ENCODE measurements at places on chromosomes 12 and 14.

- DNase-seq = no peak
Measured at GRCh38 chr14:60051721-60052221, 40.0 kb upstream of the PCNX4 start.

DNA sequence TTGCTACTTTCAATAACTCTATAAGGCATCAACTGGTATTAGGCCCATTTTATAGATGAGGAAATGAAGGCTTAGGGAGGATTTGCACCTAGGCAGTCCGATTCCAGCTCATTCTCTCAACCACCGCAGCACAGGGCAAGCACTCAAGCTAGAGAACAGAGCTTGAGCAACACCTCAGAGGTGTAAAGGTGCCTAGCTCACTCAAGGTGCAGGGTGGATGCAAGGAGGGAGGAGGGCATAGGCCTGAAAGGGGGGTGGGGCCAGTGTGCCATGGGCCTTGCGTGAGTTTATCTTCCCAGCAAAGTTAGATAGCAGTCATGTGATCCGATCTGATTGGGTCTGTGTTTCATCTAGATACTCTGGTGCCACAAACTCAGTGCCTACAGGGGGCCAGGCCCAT, 10.2 kb upstream of the EMP1 start:
- DNase-seq = no peak

- no peak for DNase-seq
Measured at GRCh38 chr14:38549564-38549963, 293.7 kb upstream of the CLEC14A start.

- no peak for DNase-seq
Measured at GRCh38 chr12:102478405-102479098, 1.8 kb downstream of the IGF1 start.

GRCh38 chr14:72559202-72559601, 334.7 kb downstream of the DPF3 start:
- no peak for DNase-seq

GRCh38 chr12:59710004-59710628, 114.3 kb downstream of the SLC16A7 start:
- DNase-seq = no peak

DNA sequence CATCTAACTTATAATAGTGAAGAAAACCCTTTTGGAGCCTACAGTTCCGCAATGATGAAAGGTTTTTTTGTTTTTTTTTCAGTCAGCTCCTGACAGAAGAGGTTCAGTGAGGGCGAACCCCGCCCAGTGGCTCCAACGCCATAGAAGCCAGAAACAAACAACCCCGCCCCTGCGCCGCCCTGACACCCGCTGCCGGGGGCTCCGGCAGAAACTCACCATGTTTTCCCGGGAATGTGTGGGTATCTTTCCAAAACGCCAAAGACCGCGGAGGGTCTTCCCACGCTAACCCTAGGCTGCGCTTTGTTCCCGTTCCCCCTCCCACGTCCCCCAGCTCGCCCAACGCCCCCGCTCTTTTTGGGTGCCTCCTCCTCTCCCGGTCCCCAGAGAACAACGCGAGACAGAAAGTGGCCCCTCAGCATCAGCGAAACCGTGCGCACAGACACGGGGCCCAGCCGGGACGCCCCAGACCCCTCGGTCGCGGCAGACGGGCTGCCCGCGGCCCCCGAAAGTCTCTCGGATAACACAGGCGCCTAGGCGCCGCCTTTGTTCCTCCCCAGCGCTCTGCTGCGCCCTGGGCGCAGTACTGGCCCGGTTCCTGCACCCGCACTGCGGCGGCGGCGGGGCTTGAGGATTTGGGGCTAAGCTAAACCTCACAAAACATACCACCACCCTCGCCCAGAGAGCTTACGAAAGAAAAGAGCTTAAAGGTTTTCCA, 522 bp downstream of the TUBA1A start:
- peak; percentile 56 for DNase-seq

DNA sequence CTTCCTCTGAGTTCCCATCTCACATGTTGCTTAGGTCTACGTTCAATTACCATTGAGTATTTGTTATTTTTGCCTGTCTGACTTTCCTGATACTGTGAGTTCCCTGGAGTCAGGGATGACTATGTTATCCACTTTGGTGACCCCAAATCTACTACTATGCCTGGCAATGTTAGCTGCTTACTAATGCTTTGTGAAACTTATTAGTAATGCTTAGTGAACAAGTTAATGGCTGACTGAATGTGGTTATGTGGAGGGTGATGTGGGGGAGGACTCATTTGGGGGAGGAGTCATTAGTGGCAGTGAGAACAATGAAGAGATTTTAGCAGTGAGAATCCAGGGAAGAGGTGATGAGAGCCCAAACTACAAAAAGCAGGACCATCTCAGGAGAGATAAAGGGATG, 121.6 kb downstream of the KTN1 start:
- no peak for DNase-seq

- no peak for DNase-seq
Measured at GRCh38 chr12:117064596-117064995, 34.6 kb downstream of the TESC start.

GRCh38 chr14:100453930-100454329, 130.8 kb downstream of the SLC25A47 start:
- no peak for DNase-seq

GRCh38 chr12:59615392-59616165, 19.8 kb downstream of the SLC16A7 start:
- DNase-seq = no peak

- peak; percentile 30 for DNase-seq
Measured at GRCh38 chr14:32252030-32252670, 49.1 kb upstream of the RNU6-8 start.

GRCh38 chr14:94132285-94132887, 3.0 kb upstream of the IFI27L2 start:
- DNase-seq = peak; percentile 59

DNA sequence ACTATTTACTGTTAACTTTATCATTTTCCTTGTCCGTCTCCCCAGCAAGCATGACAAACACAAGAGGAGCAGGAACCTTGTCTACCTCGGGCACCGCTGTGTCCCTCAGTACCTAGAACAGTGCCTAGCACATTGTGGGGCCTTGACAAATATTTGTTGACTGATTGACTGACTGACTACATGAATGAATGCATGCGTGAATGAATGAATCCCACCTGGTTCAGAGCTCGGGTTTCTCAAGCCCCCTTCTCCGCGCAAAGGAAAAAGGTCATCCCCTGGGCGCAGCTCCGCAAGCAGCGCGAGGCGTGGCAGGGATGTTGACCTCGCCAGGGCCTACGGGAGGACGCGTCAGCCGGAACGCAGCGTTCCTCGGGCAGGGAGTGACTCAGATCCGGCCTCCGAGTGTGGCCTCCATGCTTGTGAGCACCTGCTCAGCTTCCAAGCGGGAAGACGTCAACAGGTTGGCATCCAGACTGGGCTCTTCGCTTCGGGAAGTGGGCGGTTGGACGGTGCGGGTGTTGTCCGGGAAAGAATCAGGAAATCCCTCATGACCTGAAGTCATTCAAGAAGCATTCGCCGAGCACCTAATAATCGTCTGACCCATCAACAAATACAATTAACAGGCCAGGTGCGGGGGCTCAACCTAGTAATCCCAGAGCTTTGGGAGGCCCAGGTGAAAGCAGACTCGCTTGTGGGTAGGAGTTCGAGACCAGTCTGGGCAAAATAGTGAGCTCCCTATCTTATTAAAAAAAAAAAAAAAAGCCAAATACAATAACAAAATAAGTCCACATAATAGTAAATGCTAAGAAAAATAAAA, 13.9 kb upstream of the UBC start:
- DNase-seq = no peak

GRCh38 chr12:31231611-31232360, 94.2 kb downstream of the SINHCAF start:
- no peak for DNase-seq

DNA sequence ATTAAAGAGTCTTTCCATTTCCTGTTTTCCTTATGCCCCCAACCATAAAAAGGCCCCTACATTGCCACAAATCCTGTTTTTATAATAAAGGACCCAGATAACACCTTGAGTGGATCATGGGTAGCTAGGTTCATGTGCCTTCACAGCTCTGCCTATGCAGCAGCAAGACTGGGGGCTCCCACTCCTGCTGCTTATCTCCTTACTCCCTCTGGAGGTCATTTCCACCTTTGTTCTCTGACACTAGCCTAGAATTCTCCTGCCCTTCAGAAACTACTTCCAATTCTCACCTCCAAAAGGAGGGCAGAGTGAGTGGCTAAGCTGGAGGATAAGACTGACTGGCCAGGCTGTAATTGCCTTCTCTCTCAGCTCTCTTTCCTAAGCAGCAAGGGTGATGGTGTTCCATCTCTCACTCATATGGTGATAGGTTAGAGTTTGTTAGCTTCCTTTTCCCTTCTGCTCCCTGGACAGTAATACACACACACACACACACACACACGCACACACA, 20.0 kb upstream of the STAC3 start:
- DNase-seq = no peak

- DNase-seq = no peak
Measured at GRCh38 chr14:36511981-36512584, 7.9 kb downstream of the NKX2-1 start.

GRCh38 chr12:130444061-130444460, 106.4 kb downstream of the PIWIL1 start:
- DNase-seq = no peak

DNA sequence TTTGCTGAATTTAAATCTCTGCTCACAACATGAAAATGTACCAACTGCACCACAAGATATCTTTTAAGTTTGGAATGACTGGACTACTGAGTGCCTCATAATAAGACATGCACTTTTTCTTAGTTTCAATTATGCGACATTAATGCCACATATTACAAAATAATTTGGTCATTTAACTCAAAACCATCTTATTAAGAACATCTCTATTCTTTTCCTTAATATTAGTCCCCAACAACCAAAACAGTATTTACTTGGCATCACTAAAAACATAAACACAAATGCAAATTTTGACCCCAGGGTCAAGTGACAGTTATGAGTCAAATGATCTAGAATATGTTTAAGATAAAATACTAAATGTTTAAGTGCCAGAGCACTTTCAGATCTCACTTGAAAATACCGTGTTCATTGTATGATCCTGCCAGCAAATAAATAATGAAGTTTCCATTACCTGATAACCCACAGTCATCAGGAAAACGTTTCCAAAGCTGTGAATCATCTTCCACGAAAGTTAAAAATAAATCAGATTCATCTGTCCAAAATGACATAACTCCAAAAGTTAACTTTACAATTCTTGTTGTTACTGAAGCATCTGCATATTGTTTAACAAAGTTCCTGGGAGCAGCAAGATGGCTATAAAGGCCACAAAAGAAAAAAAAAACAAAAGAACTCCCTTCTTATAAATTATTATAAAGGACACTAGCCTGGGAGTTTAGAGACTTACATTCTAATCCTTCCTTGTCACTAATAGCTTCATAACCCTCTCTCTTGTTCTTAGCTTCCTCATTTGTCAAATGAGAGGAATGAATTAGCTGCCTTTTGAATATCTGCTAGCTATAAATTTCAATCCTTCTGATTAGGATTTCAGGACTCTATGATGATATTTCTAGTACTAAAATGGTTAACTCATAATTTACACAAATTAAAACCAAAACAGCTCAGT, 30.5 kb upstream of the AP4S1 start:
- DNase-seq = no peak

DNA sequence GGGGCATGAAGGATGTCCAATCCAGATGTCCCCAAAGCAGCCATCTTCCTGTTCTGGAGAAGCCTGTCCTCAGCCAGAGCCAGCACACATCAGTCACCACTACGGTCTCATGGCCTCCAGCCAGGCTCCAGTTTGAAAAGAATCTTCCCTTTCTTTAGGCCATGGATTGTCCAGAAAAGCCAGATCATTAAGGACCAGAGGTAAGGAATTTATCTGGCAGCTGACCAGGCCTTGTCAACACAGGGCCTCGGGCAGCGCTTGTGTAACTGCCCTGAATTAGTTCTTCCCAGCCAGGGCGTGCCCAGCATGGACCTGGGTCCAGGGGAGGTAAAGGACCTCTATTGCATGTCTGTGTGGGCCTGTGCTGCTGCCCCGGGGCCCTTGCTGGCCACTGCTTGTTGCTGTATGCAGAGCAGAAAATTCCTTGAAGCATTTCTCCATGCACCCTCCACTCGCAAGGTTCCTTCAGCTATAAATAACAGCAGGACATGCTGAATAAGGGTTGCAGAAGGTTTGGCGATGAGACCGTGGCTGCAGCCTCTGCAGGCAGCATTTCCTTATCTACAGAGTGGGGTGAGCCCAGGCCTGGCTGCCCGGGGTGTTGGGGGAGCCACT, 21.7 kb upstream of the VPS37B start:
- no peak for DNase-seq

DNA sequence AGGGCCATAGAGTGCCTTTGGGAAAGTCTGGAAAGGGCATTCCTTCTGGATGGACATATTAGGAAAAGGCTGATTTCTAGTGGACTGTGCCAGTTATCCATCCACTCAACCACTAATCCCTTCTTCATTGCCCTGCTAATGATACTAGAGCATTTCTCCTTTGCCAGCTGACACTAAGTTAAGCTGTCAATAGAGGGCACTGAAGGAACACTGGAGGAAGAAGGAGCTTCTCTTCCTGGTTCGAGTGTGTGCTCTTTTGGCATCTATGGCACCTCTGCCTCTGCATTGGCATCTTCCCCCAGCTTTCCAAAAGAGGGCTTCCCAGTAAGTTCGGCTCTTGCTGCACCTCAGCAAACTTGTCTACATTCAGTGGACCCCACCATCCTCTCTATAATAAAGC, 165.4 kb downstream of the DERA start:
- no peak for DNase-seq

DNA sequence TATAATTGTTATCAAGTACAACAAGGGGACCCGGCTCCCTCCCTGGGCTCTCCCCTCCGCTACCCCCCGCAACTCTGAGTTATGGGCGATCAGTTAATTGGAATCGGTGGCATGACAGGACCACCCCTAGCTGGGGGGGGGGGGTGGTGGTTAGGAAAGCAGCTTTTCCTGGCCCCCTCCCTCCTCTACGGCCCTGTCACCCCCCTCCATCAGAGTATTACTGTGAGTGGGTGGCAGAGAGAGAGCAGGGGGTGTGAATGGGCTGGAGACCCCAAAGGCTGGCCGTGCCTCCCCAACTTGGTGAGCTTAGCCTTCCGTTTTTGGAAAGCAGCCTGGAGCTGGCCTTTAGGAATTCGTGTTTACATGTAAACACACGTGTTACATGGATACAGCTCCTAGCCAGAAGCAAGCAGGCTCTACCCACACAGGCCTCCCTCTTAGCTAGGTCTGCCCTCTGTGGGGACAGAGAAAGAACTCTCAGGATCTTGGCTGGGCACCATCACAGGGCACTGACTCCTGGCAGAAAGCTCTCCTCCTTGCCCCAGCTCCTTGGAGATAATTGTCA, 1.1 kb upstream of the HOXC4 start:
- DNase-seq = no peak

- DNase-seq = no peak
Measured at GRCh38 chr14:21215130-21215878, 53.9 kb downstream of the HNRNPC start.

DNA sequence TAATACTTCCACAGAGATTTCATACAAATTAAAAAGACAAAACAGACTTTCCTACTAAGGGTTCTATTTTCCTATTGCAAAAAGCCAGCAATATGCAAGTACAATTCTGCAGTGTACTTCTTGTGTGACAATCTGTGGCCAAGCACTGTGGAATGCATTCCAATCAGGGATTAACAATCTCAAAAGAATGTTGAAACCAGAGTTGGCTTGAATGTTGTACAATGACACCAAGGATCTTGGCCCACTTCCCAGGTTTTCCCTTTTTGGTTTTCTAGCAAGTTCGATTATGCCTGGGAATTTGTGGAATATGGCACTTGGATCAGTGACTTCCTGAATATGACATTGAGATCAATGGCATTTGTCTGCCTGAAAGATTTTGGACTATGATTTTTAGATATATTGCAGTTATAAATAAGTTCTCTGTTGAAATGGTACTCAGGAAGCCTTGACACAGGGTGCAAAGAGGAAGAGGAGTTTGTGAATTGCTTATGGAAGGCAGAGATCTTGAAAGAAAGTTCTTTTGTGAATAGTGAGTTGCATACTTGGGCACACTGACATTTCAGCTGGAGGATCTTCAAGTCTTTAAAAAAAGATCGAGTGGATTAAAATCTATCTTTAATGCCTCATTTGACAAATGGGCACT, 81.4 kb upstream of the FERMT2 start:
- no peak for DNase-seq

All from stimulated activated CD4-positive, alpha-beta T cell treated with anti-CD3 and anti-CD28 coated beads, Interleukin-2, amount 100 ng/mL, for 4 hours (primary cell).